ENCODE measurements at places on chromosomes 7 and 10.

DNA sequence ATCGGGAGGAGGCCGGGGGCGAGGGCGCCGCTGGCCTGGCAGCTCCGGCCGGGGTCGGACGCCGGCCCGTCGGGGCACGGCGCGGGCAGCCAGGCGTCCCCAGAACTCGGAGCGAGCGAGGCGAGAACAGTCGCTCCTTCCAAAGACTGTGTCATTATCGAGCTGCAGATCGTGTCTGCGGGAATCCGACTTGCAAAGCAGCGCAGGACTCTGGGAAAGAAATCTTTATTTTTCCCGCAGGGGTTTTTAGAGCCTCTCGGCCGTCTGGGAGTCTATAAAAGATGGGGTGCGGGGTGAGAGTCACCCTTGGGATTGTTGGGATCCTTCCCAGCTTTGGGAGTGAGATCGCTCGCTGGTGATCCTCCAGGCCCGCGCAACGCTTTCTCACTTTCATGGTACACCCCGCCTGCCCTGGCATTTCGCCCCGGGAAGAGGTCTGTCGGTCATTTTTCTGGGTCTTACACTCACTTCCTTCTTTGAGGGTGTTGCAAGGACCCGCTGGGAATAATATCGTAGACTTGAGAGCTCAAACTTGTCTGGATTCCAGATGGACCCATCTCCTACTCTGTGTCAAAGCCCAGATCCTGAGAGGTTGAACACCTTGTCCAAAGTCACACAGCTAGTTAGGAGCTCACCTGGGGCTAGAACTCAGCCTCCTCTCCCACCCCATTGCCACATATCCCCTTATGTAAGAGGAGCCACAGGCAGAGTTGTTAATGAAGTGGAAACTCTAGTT is 1.0 kb downstream of the UBTD1 start:
- peak; percentile 52 for DNase-seq

DNA sequence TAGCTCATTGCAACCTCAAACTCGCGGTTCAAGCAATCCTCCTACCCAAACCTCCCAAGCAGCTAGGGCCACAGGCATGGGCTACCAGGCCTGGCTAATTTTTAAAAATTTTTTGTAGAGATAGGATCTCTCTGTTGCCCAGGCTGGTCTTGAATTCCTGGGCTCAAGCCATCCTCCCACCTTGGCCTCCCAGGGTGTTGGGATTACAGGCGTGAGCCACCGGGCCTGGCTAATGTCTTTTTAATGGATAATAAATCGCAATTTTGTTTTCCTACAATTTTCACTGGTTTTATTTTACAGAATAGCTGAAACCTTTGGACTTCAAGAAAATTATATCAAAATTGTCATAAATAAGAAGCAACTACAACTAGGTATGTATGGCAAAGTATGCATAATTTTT is 10.9 kb downstream of the NUB1 start:
- DNase-seq: no peak

DNA sequence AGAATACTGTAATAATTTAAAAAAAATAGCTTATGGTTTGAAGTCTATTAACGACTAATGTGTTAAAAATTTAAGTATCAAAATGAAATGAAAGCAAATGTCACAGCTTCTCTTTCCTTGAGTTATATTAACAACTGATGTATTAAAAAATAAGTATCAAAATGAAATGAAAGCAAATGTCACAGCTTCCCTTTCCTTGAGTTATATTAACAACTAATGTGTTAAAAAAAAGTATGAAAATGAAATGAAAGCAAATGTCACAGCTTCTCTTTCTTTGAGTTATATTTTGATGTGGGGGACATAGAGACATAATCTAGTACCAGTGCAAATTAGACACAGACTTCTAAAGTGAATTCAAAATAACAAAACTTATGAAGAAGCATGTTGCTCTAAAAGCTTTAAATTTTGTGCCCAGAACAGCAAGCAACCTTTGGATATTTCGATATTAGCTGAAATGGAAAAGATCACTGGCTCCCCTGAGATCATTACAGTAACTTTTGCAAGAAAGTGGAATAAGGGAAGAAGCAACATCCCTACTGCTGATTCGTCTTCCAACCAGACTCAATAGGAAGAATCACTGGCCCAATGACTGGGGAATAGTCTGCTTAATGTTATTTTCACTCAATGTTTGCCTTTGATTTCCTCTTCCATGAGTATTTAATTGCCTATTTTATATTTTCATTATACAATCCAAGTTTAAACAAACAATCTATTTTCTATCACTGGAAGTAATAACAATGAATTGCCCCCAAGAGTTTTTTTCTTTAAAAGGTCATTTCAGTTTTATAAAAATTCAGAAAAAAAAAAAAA is 8.0 kb downstream of the SKAP2 start:
- no peak for DNase-seq

DNA sequence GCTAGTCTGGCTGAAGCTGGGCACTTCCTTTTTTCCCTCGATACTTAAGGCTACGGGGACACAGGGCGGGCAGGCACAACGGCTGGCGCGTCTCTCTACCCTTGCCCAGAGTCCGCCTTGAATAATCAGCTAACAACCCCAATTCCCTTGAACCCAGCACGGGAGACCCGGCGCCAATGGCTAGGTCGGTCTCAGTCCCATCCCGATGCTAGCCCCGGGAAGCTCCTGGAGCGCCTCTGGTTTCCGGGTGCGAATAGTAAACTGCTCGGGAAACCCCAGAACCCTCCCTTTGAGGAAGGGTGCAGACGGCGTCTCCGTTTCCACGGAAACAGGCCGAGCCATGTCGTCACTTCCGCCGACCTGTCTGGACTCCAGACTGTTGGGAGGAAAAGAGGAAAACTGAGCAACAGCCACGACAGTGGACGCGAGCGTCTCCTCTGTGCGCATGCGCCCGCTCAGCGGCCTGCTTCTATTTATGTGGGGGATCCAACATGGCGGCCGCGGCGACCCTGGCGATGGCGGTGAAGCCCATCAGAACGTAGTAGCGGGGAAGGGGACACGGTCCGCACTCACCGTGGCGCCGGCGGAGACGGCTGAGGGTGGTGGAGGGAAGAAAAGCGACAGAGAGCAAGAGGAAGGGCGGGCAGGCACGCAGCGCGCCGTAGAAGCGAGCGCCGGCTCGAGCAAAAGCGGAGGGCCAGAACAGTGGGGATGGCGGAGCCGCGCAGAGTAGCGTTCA is at the start of gene UBN2:
Gene UBN2, plus strand, starts transcription at position 464 of the 739 bp plus-strand sequence. Its CDS starts 248 bp downstream, at position 712.
- DNase-seq: peak; percentile 97

GRCh38 chr10:45439873-45440272 is 65.9 kb downstream of the ALOX5 start:
- DNase-seq: no peak
